SJSA1 (cell line): ENCODE measurements at places on chromosomes 5 and 9. TPM values are rescaled to one million over a fixed set of nuclear protein-coding genes. Genes with fewer than 3 reads are reported as not detected.
A peak's percentile ranks its signal among the peaks of the same experiment; 100 is the strongest.

RGS3 gene
- total RNA-seq, result 49.0 and 54.8 TPM in 2 replicates

MOB3B gene
- total RNA-seq, result not detected in 2 replicates

LTC4S gene
- 0.68 TPM in 1 of 2 replicates, not detected in the other for total RNA-seq

ENTR1 gene
- 25.3 and 34.8 TPM in 2 replicates for total RNA-seq

TAL2 gene
- total RNA-seq, result not detected in 2 replicates

GPX8 gene
- total RNA-seq, result 111 and 136 TPM in 2 replicates

TMOD1 gene
- not detected in 2 replicates for total RNA-seq

GRCh38 chr9:20409321-20410092, 212.8 kb downstream of the MLLT3 start:
- DNase-seq, result no peak

- no peak for DNase-seq
Measured at GRCh38 chr5:135240781-135241360, 158.2 kb downstream of the MACROH2A1 start.

GRCh38 chr9:78280982-78281668, 15.8 kb upstream of the PSAT1 start:
- DNase-seq, result no peak

DNA sequence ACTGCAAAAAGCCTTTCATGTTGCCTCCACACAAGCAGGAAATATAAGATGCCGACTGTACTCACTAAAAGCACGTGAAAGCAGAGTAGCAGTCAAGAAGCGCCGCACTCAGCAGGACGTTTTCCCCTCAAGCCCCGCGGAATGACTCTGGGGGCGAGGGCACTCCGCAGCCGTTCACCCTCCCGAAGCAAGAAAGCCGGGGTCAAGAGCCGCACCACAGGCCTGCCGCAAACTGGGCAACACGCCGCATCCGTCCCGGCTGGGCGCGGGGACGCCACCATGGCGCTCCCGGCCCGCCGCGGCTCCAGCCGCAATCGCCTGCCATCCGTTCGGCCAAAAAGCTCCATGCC, 364 bp downstream of the RPS6 start:
- no peak for DNase-seq

GRCh38 chr9:122016309-122016708, 76.8 kb downstream of the TTLL11 start:
- no peak for DNase-seq

DNA sequence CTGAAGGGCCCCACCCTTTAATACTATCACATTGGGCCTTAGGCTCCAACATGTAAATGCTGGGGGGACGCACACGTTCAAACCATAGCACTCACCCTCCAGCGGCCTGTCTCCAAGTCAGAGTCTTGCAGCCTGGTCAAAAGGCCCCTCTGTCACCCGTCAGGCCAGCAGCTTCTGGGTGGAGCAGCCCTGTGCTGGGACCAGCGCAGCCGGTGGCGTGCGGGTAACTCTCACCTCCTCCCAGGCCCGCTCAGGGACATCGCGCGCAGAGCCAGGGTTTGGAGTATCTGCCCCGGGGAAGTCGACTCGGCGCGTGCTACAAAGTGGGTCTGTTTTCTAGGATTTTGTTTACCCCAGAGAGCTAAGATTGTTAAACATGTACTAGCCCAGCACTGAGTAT, 93.0 kb upstream of the COL5A1 start:
- DNase-seq, result no peak

GRCh38 chr5:132962429-132963021, 909 bp downstream of the AFF4 start:
- peak; percentile 93 for DNase-seq

DNA sequence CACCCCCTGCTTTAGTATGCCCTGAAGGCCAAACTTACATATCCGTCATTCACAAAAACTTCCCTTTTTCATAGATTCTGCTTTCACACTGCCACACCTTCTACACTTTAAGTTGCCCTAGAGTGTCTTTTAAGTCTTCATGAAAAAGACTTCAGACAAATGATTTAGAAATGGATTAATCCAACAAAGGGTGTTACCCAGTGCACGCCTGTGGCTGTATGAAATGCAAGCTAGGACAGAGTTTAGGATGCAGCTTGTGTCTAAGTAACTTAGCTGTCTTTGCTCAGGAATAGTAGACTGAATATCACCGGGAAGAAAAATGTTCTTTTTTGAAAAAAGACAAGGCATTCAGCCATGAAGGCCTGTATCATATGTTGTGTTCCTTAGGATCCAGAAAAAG, 210.0 kb downstream of the MPDZ start:
- no peak for DNase-seq
